ENCODE measurements at places on chromosomes 3 and 15. TPM values are rescaled to one million over a fixed set of nuclear protein-coding genes. Genes with fewer than 3 reads are reported as not detected.

- no peak for DNase-seq
Observed at GRCh38 chr3:65883613-65884012, 155.1 kb downstream of the MAGI1 start.

- no peak for DNase-seq
Observed at GRCh38 chr3:10286596-10287295, 6.0 kb downstream of the GHRL start.

DNA sequence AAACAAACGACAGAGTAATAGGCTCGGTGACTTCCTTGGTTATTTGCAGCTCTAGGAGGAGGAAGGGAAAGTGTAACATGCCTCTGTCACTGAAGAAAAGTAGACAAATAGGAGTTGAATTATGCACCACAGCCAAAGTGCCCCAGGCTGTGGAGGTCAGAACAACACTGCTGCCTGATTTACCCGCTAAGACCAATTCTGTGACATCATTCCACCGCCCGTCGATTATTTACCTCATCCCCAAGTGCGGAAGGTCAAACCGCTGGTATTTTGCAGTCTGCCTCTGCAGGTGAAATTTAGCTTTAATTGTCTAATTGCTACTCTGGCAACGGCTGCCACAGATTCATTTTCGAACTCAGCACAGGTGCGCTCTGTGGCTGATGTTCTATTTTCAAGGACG, 106.3 kb upstream of the PRICKLE2 start:
- DNase-seq = no peak

DNA sequence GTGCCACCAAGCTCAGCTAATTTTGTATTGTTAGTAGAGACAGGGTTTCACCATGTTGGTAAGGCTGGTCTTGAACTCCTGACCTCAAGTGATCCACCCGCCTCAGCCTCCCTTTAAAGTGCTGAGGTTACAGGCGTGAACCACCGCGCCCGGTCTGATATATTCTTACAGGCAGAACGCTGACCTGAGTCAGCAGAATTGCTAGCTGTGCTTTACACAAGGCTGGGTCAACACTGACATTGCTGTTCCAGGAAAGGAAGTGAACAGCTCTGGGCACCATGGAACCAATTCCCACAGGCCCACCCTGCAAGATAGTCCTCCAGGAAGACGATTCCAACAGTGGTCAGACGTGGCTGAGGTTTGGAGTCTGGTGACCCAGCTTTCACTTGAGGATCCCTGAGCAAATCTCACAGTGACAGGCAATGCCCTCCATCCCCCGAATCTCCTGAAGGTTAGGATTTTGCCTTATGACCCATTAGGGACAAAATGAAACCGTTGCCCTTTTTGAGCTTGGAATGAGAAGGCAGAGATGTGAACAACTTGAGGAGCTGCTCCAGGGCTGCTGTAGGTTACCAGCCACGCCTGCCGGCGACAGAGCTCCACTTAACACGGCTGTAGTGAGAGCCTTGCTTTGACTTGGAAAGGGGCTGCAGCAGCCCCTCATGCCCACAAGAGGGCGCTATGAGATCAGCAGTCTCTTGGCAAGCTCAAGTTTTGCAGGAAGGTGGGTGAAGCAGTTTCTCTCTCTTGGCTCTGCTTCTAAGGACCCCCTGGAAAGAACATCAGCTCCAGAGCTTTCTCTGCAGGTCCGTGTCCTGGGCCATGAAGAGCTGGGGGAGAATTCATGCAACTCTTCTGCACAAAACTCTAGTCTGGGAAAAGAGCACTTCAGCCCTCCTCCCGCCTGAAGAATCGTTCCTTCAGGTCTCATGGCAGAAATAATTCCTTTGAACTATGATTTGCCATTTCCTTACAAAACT, 74.1 kb downstream of the SENP2 start:
- DNase-seq = peak; percentile 31

- no peak for DNase-seq
Observed at GRCh38 chr15:78265752-78266224, 1.4 kb downstream of the DNAJA4 start.

DNA sequence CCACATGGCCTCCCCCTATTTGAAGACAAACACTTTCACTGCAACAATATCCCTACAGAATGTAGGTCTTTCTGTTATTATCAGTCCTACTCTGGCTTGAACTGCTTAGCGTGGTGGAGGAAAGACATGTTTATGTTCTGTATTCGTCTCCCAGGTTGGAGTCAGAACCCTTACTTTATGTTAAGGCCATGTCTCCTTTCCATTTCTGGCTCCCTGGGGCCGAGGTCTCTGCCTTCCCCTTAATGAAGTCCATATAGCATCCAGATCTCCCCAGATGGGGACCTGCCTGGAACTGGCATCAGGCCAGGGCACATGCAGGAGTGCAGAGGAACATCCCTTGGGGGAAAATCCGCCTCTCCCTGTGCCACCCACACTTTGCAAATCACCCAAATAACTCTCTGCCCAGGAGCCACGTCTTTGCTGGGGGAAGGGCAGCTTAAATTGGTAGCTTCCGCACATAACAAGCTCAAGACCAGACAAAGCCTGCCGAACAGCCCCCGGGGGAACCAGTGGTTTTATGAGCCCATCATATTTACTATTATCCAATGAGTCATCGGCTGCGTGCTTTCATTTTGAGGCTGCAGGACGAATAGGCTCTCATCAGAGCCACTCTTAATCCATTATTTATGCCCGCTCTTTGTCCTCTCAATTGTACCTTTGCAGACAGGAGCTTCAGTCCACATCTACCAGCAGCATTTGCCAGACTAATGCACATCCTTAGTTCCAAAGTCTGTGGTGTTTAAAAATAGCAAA, 237.0 kb downstream of the UACA start:
- no peak for DNase-seq

- DNase-seq = no peak
Observed at GRCh38 chr3:34035775-34036174, 237.3 kb downstream of the PDCD6IP start.

GRCh38 chr3:45062697-45063070, 36.6 kb downstream of the CLEC3B start:
- no peak for DNase-seq

- DNase-seq = no peak
Observed at GRCh38 chr15:37014137-37014536, 86.2 kb downstream of the MEIS2 start.

DNA sequence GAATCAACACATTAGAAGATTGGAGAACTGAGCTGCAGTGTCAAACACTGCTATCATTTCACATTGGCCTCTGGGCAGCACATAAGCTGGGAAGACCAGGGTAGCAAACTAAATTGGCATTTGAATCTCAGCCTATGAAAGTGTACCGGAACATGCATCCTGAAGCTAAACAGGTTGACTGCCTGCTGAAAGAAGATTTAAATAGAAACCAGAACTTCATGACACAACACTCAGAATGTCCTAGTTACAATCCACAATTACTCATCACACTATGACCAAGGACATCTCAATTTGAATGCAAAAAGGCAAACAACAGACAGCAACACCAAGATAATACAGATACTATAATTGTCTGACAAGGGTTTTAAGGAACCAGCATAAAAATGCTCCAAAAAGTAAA, 26.2 kb downstream of the TM2D3 start:
- DNase-seq = no peak

- no peak for DNase-seq
Observed at GRCh38 chr3:52250122-52250521, 4.6 kb downstream of the PPM1M start.

GRCh38 chr15:70259640-70260508, 162.2 kb upstream of the TLE3 start:
- no peak for DNase-seq

GRCh38 chr3:66538390-66538789, 37.6 kb upstream of the LRIG1 start:
- DNase-seq = no peak

DNA sequence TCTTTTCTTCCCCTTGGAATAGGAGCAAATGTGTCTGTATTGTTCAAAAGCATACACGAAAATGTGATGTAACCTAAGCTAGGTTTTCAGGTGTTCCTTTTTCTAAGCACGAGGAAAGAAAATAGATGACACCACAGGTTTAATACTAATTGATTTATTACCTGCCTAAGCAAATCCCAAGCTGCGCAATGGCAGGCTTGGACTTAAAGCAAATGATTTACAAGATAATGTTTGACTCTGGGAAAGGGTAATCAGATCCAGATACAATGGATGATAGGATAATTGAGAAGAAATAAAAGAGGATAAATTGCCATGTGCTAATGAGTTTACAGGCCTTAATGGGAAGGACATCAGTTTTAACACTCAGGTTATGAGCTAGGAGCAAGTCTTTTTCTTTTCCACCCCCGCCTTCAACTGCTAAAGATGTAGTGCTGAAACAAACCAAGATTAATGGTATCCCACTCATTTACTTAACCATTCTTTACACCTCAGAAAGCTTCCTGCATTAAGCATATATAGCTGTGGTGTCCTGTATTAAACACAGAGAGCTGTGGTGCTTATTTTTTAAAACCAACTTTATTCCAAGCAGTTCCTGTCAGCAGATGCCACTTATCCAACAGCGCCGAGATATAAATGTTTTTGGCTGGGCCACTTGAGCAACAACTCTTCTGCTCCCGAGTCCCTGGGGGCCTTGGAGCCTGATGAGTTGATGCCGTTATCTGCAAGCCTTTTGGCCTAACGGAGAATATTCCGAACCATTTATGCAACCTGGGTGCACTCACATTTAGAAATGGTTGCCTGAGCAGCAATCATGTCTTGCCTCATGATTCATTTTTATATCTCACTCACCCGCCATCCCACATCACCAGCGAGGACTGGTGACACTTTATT, 205.5 kb downstream of the MECOM start:
- DNase-seq = no peak

DNA sequence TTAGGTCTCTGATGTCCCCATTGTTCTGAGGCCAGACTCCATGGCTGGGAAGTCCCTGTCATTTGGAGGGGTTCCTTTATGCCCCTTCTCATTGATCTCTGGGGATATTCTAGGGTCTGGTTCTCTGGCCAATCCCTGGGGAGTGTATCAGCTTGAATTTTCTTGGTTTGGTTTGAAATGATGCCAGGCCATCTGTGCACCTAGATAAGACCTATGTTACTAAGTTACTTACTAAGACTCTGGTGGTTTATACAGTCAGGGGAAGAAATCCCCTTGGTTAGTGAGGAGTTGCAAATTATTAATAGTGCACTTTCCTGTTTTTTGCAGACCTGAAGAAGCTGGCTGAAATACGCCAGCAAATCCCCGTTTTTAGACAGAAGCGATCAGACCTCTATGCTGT, 20.3 kb downstream of the NIT2 start:
- no peak for DNase-seq

GRCh38 chr3:149765762-149766334, 13.6 kb upstream of the COMMD2 start:
- no peak for DNase-seq

GRCh38 chr3:129596194-129597086, 10.0 kb downstream of the PLXND1 start:
- no peak for DNase-seq

DNA sequence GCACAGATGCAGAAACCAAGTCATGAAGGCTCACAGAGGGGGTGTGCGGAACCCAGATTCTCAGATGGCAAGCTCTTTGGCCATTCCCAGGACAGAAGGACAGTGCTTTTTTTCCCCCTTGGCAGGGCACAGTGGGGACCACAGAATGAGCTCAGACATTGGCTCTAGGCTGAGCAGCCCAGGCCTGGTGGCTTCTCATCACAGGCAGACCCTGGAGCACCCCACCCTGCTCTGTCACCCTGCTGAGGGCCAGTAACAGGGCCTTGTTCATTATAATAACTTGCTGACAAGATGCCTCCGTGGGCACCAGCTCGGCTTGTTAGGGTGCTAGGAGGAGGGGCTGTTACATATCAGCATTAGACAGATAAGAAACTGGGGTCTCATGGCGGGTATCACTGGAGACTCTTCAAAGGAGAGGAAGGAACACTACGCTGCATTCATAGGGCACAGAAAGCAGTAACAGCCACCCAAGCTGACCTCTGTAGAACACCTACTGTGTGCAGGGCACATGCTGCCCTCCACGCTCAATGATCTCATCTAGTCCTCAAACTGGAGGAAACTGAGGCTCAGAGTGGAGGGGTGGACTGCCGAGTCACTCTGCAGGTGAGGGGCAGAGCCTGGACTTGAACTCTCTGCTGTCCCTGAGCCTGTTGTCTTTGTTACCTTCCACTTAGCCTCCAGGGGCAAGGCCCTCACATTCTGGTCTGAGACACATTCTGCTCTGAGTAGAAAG, 69.9 kb upstream of the SEC13 start:
- DNase-seq = no peak

GRCh38 chr3:180383332-180384020, 218.5 kb upstream of the TTC14 start:
- no peak for DNase-seq

DNA sequence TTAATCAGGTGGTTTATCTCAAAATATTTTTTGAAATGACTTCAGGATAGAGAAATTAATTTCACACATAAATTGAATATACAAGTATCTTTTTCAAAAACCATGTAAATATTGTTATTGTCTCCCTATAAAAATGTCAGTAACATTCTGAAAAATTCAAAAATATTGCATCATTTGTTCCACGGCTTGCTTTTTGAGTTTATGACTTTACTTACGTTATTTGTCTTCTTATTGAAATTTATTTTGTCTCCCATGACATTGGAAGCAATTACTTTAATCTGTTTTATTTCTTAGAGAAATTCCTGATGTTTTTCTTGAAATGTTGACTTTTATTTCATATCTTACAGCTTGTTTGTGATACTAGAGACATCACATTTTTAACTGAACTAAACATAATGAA, 56.9 kb upstream of the P2RY1 start:
- DNase-seq = no peak

DNA sequence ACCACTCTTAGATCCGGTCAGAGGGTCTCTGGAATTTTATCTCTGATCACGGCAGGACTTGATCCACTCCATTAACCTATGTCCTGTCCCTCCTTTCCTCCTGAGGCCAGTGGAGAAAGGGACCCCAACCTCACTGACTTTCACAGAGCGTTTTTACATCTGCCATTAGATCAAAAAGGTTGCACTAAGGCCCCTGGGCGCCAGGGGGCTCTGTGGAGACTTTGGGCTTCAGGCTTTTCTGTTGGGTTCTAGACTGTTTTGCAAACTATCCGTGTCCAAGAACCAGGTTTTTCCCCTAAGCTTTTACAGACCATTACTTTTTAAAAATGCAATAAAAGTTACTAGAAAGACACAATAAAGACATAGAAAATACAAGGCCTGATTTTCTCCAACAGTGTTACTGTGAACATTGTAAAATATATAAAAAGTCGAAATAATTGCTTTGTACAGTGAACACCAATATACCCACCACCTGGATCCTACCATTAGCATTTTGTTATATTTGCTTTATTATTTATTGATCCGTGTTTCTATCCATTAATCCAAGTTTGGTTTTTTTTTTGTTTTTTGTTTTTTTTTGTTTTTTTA, 159.7 kb downstream of the POLR2M start:
- DNase-seq = peak; percentile 16

Gene GPR62
- total RNA-seq = not detected

Gene CTXN2
- not detected for total RNA-seq

Gene SLC22A13
- 1.0 TPM for total RNA-seq

Gene HRH1
- total RNA-seq = not detected

Gene SKOR1
- total RNA-seq = 1.4 TPM

Gene MORC1
- total RNA-seq = not detected

Gene ABHD10
- total RNA-seq = 40.0 TPM

Gene CD96
- total RNA-seq = 316 TPM

Data from naive thymus-derived CD8-positive, alpha-beta T cell (primary cell).